Muscle of leg (tissue), 16 donors: ENCODE measurements at places on chromosomes 4 and X. TPM values are rescaled to one million over a fixed set of nuclear protein-coding genes. Genes with fewer than 3 reads are reported as not detected.

HDAC6 gene
- total RNA-seq: 78.6 TPM

DNA sequence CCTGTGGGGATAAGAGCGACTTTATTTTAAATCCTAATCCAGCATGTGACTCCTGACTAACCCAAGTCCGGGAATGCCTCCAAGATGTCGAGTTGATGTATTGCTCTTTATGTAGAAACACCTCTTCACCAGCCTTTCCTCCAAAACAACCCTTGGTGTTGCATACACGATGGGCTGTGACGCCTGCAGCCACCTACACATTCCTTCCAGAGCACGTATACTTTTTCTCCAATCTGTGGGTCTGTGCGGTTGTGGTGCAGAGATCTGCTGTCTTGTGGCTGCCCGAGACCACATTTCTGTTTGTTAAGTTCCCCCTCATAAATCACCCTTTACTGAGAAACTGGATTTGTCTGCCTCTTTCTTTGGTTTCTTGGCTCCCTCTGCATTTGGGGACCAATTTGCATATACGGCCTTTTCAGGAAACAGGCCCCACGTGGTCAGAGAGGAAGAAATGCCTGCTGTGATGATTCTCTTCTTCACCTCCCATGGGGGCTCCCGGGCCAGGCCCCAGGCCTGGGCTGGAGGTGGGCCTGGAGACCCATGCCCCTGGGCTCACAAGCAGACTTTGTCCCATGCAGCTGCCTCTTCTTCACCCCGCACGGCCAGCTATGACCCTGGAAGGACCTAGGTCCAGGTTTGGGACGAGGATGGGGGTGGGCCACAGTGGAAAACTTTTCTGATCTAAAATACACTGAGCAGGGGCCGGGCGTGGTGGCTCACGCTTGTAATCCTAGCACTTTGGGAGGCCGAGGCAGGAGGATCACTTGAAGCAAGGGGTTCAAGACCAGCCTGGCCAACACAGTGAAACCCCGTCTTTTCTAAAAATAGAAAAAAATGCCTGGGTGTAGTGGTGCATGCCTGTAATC lies 21.4 kb upstream of the AFAP1 start:
- DNase-seq: peak; percentile 90

DNA sequence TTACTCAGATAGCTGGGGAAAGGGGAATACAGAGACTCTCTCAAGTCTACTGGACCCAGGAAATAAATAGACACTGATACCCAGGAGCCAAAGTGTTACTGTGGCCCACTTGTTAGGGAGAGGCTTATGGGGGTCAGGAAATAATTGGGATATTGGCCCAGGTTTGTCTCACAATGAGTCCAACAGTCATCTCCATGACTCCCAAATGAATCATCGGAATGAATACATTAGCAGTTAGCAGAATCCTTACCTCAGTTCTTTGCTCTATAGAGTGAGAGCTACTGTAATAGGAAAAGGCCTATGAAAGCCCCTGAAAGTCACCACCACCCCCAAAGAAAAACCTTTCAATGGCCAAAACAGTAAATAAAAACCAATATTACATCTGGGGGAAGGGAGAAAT lies 42.4 kb upstream of the ARHGEF6 start:
- DNase-seq: no peak

- peak; percentile 92 for DNase-seq
Observed at GRCh38 chr4:26323821-26324220, 3.0 kb downstream of the RBPJ start.

DNA sequence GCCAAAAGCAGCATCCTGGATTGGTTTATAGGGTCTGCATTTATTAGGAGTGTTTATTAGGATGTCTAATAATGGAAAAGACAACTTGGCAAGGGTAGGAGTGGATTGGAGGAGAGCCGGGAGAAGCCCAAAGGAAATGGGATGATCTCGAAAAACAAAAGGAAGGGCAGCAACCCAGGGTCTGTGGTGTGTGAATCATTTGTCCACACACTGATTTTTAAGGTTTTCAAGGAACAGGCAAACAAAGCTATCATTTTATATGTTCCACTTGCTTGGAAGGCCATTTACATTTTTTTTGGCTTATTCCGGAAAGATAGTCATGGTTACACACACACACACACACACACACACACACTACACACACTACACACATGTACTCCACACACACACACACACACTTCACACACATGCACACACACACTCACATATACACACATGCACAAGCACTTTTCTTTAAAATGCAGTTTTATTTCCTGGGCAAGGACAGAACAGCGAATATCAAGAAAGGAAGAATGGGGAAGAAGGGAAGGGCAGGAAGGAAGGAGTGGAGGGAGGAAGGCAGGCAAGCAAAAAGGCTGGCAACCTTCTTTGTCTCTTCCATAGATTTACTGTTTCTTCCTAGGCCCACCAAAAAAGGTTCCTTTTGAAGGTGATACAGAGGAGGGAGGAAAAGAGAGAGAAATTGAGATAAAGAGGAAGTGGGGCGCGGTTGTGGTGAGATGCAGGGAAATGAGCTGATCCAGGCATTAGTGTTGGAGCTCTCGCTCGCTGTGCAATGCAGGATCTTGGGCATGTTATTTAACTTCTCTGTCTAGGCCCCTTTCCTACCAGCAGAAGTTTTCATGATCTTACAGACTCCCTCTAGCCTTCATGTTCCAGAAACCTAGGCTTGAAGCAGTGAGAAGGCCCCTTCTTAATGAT lies 88.6 kb upstream of the MAML3 start:
- peak; percentile 34 for DNase-seq

GRCh38 chr4:19278665-19279064 lies 973.0 kb upstream of the SLIT2 start:
- DNase-seq: no peak

DNA sequence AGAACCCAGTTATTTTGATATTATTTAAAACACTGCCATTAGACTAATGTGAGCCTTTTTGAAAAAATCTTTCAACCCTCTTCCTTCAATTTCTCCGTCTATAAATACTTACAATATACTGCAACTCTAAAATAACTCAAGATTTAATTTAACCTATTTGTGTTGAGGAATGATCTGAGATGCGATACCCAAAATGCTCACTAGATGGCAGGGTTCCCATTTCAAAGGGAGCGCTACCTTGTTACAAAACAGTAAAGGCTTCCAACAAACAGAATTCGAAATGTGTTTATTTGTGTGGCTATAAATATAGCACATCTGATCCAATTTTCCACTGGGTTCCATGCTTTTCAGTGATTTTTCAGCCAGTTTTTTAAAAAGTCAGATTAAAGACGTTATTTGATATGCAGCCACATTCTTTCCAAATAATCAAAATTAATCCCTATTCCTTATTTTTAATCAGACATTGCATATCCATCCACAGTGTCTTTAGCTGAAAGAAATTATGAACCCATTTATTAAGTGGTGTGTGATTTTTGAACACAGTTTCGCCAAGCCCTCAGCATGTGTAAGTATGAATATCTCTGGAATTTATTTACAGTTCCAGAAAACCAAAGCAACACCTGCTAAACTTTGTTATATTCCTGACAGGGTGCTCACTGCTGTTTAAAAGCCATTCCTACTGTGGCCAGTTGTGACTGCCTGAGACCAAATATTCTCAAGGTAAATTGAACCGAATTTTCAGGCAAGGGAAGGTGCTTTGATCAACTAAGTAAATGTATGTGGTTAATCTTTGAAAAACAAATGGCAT lies 668.0 kb upstream of the LCORL start:
- DNase-seq: peak; percentile 89
